ENCODE measurements at places on chromosomes 1 and 21.

DNA sequence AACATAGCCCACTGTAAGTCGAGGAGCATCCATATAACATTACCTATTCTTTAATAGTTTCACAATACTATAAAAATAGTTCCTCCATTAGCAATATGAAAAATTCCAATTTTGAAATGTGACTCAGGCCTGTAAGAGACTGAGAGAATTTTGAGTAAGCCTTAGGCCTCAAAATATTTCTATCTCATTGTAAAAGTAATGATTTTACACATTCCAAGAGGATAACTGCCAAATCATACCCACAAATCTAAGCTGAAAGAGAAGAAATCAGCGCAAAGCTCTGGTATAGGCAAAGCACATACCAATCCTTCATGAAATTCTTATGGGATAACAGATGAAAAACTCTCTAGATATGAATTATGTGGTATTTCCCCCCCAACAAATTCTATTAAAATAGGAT, 144.1 kb downstream of the CDC42BPA start:
- DNase-seq, result no peak

DNA sequence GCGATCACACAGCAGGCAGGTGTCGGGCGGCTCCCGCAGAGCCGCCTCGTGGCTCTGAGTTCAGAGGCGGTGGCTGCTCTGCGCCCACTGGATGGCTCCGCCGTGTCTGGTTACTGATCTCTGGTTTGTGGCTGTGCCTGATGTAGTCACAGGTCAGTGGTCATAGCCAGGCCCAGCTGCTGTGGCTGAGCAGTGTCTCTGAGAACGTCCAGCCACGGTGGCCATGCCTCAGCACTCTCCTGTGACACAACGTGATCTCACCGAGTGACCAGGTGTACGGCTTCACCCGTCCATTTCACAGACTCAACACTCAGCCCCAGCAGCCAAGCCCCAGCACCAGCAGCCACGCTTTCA, 61.2 kb downstream of the KCNN3 start:
- no peak for DNase-seq

DNA sequence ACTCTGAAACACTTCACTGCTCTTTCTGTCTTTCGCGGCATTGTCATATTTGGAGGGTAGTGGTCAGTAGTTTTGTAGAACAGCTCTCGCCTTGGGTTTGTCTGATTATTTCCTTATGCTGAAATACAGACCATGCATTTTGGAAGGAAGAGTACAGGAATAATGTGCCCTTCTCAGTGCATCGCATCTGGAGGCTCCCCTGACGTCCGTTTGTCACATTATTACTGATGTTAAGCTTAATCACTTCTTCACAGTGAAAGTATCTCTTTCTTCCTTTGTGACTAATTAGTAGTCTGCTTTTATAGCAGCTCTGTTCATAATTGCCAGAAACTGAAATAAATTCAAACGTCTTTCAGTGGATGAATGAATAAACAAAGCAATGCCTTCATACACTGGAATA, 85.7 kb upstream of the CXADR start:
- no peak for DNase-seq

DNA sequence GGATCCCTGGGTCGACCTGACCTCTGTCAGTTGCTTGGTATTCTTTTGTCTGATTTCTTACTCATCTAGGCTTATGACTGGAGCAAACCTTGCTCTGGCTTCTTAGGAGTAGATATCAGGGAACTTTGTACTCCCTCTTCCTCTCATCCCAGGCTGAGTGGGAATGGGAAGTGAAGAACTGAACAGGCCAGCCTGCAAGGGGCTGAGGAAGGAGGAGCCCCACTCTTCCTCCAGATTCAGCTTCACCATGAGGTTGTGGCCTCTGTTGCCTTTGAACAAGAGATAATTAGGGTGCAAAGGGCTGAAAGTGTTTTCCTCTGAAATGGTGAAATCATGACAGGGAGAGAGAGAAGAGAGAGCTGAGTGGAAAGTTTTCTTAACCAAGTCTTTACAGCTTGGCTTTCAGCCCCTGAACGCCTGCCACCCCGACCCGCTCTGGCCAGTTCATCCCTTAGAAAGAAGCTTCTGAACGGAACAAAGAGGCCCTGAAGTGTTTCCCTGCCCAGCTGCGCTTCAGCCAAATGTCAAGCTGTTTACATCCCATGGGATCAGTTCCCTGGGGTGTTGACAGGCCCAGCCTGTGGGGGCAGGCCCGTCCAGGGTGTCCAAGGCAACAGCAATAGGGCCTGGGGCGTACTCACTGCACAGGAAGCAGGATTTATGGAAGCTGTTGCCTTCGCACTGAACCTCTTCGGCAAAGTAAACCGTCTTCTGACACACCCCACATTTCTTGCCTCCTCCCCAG, 11.2 kb downstream of the CSRP1 start:
- no peak for DNase-seq

- no peak for DNase-seq
These were observed 2.0 kb upstream of the COL9A2 start for GRCh38 chr1:40318970-40319621.

All from skeletal muscle cell (primary cell).